ENCODE measurements at places on chromosomes 3 and 15.

DNA sequence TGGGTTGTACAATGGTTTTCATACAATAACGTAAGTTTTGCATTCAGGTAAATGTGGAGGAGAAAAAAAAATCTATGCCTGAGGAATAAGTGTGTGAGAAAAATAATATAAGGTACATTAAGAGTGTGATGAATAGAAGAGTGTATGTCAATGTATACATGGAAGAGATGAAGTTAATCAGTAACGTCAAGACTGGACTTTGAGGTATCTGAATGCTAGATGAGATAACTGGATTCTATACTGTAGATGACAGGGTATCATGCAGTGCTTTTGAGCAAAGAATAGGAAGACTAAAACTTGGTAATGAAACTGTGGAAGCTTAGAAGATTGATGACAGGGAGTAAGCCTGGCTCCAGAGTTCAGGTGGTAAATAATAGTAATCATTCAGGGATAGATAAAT lies 666.7 kb upstream of the SGO1 start:
- no peak for DNase-seq

DNA sequence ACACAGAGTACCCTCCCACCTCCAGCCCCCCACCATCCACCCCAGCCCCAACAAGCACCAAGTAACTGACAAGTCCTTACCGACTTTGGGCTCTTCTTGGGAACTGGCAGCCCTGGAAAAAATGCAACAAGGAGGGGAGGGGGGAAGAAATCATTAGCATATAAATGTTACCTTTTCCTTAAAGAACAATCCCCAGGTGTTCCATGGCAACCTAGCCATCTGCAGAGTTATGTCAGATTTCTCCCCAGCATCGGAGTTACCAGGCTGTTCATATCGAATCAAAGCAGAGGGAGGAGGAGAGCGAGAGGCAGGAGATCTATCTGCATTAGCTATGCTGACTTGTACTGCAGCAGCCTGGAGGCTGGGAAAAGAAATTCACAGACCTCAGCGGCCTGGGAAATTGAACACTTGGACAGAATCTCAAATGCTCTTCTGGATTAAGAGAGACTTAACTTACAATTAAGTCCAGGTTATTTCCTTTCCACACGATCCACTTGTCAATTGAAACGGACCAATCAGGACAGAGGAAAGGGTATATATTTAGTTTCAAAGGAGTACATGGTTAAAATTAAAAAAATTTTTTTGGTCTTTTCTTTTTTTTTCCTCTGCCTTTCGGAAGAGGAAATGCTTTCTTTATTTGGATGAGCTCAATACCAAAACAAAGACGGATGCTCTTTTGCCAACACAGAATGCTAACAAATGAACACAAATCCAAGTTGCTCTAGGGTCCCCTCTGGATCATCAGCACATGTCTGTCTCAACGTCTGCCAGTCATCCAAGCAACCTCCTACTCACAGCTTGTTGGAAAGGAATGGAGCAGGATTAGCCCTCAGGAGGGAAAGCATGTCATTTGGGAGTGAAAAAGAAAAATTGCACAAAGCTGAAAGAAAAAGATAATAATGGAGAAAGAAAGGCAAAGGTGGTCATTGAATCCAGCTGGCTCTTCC lies 637.1 kb downstream of the MAGI1 start:
- no peak for DNase-seq

DNA sequence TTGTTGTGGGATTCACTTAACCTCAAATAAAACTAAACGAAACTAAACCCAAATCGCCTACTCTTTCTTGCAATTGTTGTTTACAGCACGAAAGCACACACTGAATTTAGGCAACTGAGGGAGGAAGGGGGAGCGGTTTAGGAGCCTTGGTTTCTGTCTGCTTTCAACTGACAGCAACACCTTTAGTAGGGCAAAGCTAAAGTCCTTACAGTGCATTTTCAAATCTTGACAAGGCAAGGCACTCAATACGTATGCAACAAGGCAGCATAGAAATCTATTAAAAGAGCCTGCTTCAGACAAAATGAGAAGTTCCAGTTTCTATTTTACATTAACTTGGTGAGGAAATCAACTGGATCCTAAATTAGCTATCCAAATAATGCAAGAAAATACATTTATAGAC lies 174.6 kb downstream of the CHST2 start:
- DNase-seq: peak; percentile 20

GRCh38 chr15:57436166-57436565 lies 59.9 kb downstream of the CGNL1 start:
- no peak for DNase-seq

- DNase-seq: no peak
Observed at GRCh38 chr3:102238362-102238761, 196.5 kb upstream of the ZPLD1 start.
